Stimulated activated CD4-positive, alpha-beta T cell treated with anti-CD3 and anti-CD28 coated beads, TNF-alpha, amount 100 ng/mL, for 1 hour (primary cell): ENCODE measurements at places on chromosomes 6 and 20.

GRCh38 chr20:3669710-3670367, 6.6 kb upstream of the GFRA4 start:
- no peak for DNase-seq

GRCh38 chr6:115838763-115839401, 221.8 kb downstream of the FRK start:
- no peak for DNase-seq

GRCh38 chr6:15408008-15408407, 162.1 kb downstream of the JARID2 start:
- no peak for DNase-seq

DNA sequence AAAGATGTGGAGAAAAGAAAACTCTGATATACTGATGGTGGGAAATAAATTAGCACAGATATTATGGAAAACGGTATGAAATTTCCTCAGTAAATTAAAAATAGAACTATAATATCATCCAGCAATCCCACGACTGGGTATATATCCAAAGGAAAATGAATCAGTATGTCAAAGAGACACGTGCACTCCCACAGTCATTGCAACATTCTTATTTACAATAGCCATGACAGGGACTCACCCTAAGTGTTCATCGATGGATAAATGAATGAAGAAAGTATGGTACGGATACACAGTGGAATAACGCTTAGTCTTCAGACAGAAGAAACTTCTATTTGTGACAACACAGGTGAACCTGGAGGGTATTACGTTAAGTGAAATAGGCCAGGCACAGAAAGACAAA, 5.7 kb upstream of the ADTRP start:
- DNase-seq = no peak

DNA sequence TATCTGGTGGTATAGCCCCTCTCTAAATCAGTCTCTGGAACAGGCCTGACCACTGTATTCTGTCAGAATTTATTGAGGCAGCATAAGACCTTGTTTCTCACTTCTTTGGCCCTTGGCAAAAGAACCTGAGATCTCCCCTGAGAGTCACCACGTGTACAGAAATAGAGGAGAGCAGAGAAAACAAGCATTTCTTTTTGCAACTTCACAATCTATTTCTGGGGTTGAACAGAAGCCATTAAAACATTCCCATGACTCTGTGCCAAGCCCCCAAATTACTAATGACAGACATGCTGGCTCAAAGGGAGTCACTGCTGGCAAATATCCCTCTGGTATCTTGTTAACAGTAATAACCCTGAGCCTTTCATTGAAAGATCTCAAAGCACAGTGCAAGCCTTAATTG, 395.3 kb downstream of the MAFB start:
- no peak for DNase-seq

DNA sequence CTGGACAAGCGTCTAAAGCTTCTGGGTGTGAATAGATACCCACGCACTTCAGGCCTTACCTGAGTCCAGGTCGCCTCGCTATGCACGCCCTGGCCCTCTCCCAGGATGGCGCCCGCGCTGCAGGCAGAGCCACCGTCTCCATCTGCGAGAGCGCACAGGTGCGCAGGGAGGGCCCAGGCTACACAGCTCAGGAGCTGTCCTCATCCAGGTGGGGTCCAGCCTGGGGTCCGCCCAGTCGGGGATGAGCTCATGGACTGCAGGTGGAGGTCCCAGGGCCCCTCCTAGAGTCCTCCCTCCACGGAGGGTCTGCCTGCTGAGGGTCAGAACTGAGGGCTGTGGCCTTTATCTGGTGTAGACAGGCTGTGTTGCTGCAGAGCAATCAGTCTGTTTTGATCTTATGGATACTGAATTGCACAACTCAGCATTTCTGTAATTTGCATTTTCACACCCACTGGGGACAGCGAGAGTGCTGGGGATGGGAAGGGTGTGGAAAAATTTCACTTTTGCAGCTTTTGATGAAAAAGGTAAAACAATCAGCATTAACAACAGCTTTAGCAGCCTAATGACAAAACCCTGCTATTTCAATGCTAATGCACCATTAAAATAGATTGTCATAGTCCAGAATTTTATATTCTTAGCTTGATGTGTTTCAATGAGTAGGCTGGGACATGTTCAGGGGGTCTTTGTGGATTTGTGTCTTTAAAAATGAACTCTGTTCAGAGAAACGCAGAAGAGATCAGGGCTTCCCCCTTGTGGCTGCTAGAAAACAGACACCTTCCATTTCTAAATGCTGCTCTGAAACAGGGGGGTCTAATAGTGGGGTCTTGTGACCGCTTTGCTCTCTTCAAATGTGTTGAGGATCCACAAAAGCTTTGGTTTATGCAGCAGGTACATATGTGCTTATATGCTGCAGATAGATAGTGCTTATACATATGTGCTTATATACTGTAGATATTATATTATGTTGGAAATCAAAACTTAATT, 77.8 kb upstream of the PHACTR3 start:
- DNase-seq = no peak

DNA sequence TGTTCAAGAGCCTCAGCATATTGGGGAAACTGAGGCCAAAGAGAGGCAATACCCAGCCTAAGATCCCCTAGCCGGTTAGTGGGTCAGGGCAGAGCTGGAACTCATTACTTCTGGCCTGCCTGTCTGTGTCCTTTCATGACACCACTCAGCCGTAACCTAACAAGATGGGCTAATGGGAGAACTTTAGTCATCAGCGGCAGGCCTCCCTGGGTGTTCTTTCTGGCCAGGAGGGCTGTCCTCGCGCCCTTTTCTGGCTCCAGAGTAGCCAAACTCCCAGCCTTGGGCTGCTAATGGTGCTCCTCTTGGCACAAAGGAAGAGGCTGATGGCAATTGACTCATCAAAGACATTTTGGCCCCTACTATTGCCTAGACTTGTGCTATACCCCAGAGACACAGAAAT, 76.6 kb downstream of the NCR2 start:
- DNase-seq = no peak

DNA sequence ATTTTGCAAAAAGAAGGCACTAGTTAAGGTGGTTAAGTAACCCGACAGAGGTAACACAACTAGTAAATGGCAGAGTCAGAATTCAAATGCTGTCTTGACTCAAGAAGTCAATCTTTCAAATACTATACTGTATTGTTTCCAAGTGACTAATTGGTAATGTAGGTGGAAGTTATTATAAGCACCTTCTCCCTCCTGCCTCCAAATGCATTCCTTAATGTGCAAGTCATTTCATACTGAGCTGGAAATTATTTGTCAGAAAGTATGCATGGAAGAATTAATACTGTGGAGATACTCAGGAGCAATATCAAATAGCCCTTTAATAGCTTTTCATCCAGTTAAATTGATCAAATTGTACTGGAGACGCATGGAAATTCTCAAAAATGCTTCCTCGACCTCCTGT, 579.1 kb downstream of the DOK5 start:
- DNase-seq = no peak

DNA sequence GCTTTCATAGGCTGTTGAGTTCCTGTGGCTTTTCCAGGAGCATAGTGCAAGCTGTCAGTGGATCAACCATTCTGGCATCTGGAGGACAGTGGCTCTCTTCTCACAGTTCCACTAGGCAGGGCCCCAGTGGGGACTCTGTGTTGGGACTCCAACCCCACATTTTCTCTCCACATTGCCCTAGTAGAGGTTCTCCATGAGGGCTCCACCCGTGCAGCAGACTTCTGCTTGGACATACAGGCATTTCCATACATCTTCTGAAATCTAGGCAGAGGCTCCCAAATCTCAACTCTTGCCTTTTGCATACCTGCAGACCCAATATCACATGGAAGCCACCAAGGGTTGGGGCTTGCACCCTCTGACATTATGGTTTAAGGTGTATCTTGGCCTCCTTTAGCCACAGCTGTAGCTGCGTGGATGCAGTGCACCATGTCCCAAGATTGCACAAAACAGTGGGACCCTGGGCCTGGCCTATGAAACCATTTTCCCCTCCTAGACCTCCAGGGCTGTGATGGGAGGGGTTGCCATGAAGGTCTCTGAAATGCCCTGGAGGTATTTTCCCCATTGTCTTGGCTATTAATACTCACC, 645.9 kb upstream of the CITED2 start:
- DNase-seq = no peak

DNA sequence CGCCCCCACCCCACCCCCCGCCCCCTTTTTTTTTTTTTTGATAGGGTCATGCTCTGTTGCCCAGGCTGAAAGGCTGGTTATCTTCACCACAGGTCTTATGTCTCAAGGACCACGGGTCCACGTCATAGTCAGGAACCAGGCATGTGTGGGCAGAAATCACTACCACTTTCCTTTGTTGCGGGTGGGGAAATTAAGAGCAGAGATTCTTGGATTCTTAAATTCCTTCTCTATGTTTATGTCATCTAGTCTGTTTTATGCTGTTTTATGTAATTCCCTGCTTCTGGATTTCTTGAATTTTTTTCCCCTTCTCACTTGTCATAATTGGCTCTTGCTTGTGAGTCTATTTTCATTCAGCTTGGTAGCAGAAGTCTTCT, 25.8 kb upstream of the PLCG1 start:
- no peak for DNase-seq
